ENCODE measurements at places on chromosomes 3 and 15. TPM values are rescaled to one million over a fixed set of nuclear protein-coding genes. Genes with fewer than 3 reads are reported as not detected.

GRCh38 chr3:21274079-21274571, 476.9 kb downstream of the ZNF385D start:
- no peak for DNase-seq

- DNase-seq = no peak
Observed at GRCh38 chr3:69377262-69377661, 8.6 kb downstream of the FRMD4B start.

DNA sequence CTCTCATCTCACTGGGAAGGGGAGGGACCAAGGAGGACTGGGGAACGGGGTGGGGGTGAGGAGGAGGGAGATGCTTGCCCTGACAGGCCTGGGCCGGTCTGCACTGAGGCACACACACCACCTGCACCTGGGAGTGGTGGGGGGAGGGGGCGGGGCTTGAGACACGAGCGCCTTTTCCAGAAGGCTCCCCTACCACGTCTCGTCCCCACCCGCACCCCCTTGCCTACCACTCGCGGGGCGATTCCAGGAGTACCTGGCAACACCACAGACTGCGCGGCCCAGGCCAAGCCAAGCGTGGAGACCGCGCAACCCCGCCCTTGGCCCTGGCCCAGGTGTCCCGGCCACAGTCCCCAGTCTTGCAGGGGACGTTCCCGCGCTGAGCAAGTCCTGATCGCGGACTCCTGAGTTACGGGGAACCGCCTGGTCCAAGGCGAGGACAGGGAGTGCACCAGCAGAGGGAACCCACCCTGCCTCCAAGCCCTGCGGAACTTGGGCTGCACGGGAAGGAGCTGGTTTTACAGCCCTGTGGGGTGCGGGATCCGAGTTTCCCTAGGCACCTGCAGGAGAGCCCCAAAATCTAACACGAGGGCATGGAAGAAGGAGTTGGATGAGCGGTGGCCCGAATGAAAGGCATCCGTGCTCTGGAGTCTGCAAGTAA, 68.1 kb upstream of the SH3GL3 start:
- DNase-seq = no peak

GRCh38 chr15:72616491-72617210, 37.8 kb upstream of the GOLGA6B start:
- DNase-seq = no peak

RSRC1 gene
- 38.3 TPM for total RNA-seq

SOX2 gene
- not detected for total RNA-seq

SKOR1 gene
- total RNA-seq = 0.62 TPM

MYL3 gene
- not detected for total RNA-seq

Measured in naive thymus-derived CD4-positive, alpha-beta T cell (primary cell).